ENCODE measurements at places on chromosomes 11 and 22.
A peak's percentile ranks its signal among the peaks of the same experiment; 100 is the strongest.

GRCh38 chr22:29596408-29596807 is 7.0 kb upstream of the NF2 start:
- DNase-seq = no peak

DNA sequence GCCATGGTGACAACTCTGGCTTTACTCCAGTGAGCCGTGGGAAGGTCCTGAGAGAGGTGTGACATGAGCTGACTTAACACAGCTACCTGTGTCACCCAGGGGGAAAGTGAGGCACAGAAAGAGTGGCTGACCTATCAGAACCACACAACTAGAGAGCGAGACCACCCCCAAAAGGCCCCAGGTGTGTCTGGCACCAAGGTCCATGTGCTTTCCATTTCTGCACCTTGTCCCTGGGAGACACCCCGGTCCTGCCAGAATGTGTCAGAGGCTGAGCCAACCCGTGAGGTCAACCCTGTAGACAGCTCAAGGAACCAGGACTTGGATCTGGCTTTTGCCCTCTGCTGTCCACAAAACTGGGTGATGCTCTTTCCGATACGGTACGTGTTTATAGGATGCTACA is 9.8 kb downstream of the MAFF start:
- no peak for DNase-seq

- DNase-seq = no peak
These were observed 4.6 kb downstream of the FGF4 start for GRCh38 chr11:69770540-69770939.

- DNase-seq = no peak
These were observed 12.7 kb upstream of the FXYD2 start for GRCh38 chr11:117837070-117837776.

DNA sequence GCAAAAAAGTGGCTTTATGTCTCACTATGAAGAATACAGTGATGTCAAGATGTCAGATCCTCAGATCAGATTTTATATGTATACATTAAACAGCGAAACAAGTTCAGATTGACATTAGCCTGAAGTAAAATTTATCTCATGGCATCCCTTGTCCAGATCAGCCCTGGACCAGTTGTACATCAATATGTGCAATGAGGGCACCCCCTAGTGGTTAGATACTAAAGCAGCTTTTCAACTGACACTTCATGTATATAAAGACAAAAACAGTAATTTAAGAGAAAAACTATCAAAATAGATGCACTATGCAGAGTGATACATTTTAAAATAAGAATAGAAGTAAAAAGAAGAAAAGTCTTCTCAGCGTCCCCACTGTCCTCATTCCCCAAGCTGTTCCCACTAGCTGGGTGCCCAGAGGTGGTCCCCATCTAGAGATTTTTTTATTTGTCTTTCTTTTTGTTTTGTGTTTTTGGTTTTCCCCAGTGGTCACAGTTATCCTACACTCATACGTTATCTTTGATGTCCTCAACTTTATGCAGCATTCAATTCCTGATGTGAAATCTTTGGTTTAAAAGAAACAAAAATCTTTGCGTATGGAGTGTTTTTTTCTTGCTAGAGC is 2193.4 kb upstream of the RAG2 start:
- DNase-seq = peak; percentile 42

DNA sequence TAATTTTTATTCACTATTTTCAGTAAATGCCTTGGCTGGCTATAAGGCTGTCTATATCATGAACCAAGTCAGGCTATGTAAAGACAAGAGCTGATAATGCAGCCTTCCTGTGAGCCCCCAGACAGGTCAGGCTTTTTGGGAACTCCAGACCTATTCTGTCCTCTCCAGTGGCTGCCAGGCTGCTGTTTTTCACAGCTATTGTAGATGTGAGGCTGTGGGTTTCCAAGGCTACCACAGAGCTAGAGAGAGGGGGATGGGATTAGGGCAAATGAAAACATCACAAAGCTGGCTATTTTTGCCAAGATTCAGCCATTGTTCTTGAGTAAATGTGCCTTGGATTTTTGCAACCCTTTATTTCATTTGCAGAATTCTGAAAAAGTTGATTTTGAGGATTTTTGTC is 55.7 kb upstream of the SORL1-AS1 start:
- no peak for DNase-seq

DNA sequence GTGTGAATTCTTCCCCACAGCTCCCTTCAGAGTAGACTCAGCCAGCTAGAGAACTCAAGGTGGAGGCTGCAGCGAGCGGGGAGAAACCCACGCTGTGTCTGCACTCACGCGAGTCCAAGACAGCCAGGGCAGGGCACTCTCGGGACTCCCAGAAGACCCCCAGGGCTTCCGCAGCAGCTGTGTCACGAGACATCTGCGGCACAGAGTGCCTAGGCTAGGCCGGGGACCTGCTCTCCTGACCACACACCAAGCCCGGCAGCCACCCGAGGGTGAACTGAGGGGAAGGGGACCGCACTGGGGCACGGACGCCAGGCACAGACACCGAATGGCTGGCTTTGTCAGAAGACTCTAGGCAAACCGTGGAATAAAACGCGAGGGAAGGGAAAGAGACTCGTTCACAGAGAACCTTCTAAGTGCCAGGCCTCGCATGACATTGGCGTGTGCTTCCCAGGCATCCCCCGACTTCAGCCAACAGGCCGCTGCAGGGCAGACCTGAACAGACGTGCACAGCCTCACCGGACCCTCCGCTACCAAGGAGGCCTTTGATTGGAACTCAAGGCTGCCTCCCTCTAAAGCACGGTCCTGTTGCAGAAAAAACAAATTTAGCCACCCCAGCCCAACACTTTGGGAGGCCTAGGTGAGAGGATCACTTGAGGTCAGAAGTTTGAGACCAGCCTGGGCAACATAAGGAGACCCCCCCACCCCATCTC is 18.2 kb upstream of the MOB2 start:
- DNase-seq = no peak
